ENCODE measurements at places on chromosomes 5 and 9.

DNA sequence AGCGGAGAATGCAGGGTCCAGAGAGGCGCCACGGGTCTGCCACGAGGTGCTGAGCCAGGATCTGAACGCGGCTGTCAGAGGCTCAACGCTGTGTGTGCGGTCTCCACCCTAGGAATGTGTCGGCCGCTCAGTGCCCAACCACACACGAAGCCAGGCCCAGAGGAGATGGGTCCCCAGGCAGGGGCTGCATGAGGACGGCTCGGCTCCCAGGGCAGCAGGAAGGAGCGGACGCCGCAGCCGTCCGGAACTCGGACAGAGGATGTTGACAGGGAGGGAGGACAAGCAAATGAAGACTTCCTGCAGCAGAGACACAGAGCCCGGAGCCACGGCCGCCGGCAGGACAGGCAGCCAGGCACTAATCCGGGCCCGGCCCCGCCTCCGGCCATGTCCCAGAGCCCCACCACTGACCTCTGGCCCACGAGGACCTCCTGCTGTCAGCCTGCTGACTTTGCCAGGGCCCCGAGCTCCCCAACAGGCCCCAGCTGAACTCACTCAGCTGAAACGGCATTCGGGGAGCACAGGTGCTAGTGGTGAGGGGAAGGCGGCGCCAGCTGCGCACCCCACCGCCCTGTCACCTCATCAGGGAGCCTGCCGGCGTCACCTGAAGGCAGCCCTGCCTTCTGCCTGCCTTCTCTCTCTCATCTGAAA is 12.7 kb downstream of the VAV2 start:
- no peak for DNase-seq

DNA sequence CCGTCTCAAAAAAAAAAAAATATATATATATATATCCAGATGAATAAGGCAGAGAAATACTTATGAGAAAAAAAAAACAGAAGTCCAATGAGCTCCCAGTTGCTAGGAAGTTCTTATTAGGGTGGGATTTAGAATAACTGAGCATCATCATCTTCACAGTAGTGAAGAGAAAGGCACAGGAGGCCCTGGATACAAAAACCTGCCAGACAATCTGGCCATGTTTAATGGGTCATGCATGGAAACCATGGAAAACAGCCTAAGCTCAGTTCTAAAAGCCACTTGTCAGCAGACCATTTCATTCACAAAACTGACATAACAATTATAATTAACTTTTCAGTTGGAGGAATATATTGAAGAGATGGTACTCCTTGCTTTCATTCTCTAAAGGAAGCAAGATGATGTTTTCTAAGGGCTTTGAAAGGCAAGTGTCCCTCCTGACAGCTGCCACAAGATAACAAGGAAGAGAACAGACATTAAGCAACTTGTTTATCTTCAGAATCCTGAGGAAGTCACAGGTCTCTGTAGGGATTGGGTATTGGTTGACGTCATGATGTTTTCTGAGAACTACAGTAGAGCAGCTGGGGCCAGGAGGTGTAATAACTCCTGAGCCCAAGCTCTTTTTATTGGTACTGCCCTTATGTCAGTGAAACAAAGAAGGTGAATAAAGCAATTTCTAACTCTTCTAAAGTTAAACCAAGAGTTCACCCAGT is 463.1 kb downstream of the DMAC1 start:
- no peak for DNase-seq

- peak; percentile 59 for DNase-seq
These were observed 647 bp downstream of the SMARCA2 start for GRCh38 chr9:2015581-2016407.

- DNase-seq: no peak
These were observed 41.3 kb upstream of the CACNA1B start for GRCh38 chr9:137836151-137836830.

DNA sequence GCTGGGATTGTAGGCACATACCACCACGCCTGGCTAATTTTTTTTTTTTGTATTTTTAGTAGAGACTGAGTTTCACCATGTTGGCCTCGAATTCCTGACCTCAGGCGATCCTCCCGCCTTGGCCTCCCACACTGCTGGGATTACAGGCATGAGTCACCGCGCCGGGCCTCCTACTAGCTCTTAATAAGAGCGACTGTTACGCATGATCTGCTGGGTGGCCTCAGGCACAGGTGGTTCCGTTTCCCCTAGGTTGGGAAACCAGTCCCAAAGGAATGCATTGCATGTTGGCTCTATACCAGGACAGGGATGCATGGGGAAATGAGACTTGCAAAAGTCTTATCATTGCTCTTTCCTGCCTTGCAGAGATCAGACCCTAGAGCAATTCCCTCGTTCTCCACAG is 184.7 kb upstream of the PPP1R26 start:
- no peak for DNase-seq

GRCh38 chr5:96997265-96997859 is 61.5 kb downstream of the LNPEP start:
- peak; percentile 13 for DNase-seq

DNA sequence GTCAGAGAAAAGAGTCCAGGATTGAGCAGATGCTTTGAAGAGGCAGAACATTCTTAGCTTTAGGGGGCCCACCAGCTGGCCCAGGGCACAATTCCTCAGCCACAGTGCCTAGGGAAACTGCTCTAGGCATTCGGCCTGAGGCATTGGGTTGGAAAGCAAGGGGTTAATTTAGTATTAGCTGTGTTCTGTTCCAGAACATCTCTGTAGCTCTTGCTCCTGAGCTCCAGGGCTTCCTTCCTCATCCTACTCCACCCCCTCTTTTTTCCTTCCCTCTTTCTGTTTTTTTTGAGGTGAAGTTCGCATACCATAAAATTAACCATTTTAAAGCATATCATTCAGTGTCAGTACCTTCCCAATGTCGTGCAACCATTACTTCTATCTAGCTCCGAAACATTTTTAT is 74.5 kb upstream of the PANK3 start:
- no peak for DNase-seq

- DNase-seq: no peak
These were observed 351.2 kb downstream of the SH3GL2 start for GRCh38 chr9:17930071-17930470.

DNA sequence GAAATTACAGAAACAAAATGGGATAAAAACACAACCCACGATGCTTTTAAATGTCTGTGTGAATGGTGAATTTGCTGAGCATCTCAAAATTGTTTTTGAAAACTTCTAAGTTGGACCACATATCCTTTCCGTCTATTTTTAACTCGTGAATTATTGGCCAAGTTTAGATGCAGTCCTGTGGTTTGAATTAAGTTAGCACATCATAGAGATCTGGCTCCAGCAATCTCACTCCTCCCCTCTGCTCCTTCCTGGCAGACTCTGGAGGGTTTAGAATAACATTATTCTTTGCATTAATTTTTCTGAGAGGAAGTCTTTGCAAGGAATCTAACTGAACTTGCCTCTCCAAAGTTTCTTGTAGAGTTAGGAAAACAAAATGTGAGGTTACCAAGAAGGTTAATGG is 14.5 kb upstream of the ANKRD55 start:
- no peak for DNase-seq

DNA sequence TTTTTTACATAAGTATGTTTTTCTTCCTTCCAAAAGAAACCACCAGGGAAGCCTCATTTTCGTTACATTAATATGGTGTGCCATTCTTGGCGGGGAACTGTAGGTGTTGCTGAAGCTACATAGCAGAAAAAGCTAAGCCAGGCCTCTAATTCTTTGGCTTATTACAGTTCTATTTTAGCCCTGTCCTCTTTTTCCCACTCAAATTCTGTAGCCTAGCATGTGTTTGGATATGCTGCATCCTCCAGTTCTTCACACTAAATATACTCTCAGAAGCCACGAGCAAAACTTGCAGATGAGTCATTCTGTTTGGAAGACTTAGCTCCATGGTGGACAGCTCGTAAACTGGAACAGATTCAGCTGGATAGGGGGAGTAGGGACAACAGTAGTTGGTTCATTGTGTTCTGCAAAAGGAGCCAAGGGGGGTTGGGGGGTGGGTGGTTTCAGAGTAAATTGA is 369.4 kb downstream of the TMEM161B start:
- no peak for DNase-seq

DNA sequence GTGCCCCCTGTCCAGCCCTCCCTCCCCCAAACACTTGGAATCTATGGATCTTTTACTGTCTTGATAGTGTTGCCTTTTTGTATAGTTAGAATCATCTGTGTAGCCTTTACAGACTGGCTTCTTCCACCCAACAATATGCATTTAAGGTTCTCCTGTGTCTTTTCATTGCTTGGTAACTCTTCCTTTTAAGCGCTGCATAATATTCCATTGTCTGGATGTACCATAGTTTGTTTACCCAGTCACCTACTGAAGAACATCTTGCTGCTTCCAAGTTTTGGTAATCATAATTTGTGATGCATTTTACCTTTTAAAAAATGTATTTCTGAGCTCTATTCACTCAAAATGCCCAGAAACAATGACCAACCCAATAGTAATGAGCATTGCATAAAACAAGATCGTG is 17.7 kb upstream of the LMX1B start:
- DNase-seq: no peak

DNA sequence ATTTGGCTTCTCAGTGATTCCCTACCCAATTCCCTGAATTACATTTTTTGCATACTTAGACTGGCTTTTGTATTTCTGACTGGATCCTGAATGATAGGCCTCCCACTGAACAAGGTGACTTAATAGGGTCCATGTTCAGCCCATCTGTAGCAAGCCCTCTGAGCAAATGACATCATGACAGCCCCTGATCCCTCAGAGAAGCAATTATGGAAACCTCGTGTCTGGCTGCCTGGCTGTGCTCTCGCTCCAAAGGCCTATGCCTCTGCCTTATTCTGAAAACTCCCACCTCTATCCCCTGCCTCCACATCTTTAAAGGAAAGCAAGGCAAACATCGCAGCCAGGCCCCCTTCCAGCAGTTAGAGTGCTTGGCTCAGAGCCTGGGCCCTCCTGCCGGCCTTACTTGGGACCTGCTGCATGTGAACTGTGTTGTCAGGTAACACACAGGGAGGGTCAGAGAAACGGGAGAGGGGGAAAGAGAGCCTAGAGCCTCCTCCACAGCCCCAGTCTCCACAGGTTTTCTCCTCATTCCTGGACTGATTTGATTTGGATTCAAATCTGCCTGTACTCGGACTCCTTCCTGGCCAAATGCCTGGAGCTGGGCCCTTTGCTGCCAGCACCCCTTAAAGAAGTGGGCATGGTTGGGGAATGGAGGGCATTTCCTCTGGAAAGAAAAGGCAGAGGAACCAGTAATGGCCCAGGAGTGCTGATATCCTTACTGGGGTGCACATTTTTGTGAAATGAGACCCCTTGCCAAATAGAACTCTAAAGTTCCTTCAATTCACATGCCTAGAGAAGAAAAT is 3.8 kb downstream of the DCANP1 start:
- DNase-seq: no peak

DNA sequence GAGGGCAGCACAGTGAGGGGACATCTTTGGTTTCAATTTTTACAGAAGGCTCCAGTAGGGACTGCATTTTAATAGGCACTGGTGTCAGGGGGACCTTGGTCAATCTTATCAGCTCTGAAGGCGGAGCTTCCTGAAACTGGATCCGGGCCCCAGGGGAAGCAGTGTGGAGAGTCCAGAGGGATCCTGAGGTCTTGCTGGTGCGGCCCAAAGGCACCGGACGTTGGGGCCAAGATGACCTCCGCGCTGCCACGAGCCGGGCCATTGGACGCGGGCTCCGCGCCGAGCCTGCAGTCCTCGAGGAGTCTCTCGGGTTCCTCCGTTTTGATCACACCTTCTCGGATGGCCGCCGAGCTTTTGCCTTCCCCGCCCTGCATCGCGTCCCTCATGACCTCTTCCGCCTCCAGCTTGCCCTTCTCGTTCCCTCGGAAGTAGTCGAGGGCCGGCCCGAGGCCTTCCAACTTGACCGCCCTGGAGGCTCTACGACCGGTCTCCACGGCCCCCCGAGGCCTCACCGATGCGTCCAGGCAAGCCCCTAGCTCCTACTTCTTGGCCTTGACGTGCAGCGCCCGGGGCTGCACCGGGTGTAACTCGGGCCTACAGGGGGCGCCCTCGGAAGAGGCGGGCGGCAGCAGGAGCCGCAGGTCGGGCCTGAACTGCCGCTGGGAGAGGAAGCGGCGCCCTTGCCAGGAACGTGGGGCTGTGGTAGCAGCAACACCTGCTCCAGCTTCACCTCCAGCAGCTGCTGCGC is 18.8 kb downstream of the C5orf52 start:
- no peak for DNase-seq

DNA sequence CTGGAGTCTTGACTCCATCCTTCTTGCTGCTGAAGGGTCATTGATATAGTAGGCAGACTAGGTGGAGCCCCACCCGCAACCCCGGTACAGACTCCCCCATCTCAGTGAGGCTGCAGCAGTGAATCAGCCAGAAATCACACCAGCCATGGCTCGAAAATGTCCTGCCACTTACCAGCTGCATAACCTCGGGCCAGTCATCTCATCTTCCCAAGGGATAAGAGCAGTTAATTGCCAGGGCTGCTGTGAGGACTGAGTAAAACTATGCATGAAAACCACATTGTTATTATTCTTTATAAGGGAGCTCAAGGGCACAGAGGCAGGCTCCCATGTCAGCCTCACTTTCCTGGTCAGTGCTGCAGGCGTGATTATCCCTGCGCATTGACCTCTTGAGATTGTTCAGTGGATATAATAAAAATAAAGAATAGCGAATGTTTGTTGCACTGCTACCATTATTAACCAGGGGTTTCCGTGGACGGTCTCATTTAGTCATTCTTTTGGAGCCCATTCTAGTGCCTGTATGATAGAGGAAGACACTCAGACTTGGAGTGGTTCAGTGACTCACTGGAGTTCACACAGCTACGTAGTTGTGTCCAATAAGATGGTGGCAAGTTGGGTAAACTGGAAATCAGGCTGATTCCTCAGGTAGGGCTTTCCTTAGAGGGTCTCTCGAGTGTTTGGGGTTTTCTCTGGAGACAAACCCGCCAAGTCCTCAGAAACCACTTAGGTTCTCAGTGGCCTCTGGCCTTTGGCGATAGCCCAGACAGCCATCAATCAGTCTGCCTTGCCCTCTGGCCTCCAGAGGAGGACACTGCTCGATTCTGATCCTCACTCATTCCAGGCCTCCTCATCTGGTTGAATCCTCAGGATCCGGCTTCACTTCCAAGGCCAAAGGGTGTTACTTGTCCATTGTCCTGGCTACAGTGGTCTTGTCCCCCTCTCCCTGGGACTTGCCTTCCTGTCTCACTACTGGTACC is 39.9 kb downstream of the COL15A1 start:
- no peak for DNase-seq

GRCh38 chr5:170113522-170113900 is 7.8 kb downstream of the FOXI1 start:
- no peak for DNase-seq

DNA sequence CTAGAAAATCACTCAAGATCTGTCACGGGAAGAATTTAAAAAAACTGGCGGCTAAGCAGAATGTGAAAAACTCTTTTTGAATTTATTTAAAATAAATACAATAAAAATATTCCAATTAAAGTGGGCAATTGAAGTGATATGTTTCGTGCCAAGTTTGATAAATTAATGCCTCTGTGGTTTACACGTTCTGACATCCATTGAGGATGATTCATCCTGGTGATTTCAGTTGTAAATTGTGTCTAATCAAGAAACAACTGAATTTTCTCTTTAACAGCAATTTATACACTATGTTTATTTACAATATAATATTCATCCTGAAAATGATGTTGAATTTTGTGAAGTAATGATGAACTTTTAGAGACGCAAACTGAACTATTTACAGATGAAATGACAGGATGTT is 21.0 kb upstream of the OSMR start:
- no peak for DNase-seq

GRCh38 chr5:8695902-8696845 is 827.2 kb downstream of the MTRR start:
- no peak for DNase-seq
